ENCODE measurements at places on chromosomes 5 and 9.

DNA sequence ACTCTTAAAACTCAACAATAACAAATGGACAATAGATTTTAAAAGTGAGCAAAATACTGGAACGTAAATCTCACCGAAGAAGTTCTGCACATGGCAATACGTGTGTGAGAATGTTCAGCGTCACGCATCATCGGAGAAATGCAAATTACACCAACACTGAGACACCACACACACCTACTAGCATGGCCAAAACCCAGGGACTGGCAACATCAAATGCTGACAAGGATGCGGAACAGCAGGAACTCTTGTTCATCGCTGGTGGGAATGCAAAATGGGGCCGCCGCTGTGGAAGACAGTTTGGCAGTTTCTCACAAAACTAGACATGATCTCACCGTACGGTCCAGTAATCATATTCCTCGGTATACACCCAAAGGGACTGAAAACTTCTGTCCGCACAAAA, 21.6 kb upstream of the CLPTM1L start:
- DNase-seq = no peak

DNA sequence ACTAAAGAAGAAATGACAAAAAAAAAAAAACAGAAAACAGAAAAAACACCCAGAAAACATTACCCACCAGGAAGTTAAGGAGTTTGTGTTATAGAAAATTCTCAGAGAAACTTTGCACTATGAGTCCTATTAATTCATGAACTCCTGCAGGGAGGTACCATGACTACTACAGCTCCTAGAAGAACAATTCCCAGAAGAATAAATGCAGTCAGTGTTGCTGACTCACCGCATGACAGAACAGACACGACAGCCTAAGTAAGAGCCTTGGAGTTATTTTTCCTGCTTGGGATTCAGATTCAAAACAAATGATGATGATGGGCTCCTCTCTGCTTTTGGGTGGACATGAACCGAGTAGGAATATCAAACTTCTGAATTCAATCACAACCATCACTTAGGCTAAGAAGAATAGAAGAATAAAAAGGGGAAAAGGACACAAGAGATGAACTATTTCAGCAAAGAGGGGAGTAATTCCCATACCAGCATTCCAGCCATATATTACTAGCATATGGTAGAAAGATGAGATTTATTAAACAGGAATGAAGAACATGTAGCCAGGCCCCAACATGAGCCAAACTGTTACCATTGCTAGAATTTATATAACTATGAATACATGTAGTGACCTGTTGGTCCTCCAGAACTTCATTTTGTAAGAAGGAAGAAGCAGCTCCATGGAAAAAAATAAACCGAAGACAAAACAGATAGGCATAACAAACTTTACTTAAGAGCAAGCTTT, 209.6 kb upstream of the PDE4D start:
- no peak for DNase-seq

GRCh38 chr5:116315531-116315930, 230.7 kb downstream of the COMMD10 start:
- no peak for DNase-seq

DNA sequence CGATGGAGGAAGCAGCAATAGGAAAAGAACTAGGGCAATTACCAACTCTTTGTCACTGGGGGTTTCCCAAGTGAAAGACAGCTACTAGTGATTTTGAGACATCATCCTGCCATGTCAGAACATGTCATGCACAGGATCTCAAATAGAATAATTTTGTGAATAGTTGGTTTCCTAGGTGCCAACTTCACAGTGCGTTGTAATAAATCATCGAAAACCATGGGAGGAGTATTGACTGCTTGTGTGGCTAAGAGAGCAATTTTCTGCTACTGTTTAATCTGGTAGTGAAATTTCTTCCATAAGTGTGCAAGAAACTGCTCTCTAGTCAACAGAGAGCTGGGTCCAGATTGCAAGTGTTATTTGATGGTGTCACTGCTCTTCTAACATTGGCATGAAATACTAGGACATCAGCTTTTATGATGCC, 168.6 kb downstream of the NNT start:
- no peak for DNase-seq

GRCh38 chr9:93192721-93193387, 8.9 kb downstream of the WNK2 start:
- no peak for DNase-seq

GRCh38 chr5:113606298-113607134, 93.0 kb downstream of the YTHDC2 start:
- DNase-seq = peak; percentile 72

DNA sequence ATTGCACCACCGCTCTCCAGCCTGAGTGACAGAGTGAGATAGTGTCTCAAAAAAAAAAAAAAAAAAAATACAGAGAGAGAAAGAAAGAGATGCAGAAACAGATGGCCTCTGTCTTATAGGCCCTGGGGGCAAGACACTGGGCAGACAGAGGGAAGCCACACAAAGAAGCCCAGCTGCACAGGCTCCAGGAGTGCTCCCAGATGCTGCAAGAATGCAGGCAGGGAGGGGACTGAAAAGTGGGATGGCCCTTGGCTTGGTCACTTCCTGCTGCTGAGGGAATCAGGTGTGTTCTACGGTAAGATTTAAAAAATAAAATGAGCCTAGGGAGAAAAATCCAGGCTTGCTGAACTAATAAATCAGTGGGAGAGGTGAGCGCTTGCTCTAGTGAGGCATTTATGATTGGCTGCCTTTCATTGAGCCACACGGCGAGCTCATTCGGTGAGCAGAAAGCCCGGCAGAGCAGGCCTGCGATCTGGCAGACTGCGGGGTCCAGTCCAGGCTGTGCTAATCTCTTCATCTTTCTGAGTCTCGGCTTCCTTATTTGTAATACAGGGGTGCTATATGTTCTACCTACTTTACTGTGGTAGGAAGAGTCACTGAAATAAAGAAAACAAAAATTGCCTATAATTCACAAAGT, 80.6 kb downstream of the RAD23B start:
- no peak for DNase-seq
